ENCODE measurements at places on chromosomes 3 and 15.
A peak's percentile ranks its signal among the peaks of the same experiment; 100 is the strongest.

GRCh38 chr3:169242708-169243513 lies 420.6 kb downstream of the MECOM start:
- H3K27me3 ChIP-seq, result no peaks in the 10 kb centered on the region
- H3K36me3 ChIP-seq, result no peaks in the 10 kb centered on the region
- peak overlapping the region; percentile 27 for H3K4me3 ChIP-seq
- H3K27ac ChIP-seq, result peak overlapping the region; percentile 95

GRCh38 chr15:70240820-70241430 lies 143.2 kb upstream of the TLE3 start:
- no peaks in the 10 kb centered on the region for H3K36me3 ChIP-seq
- no peak overlapping the region for H3K4me3 ChIP-seq
- H3K4me1 ChIP-seq, result peaks cover 7% of the 10 kb centered on the region
- no peak for DNase-seq

DNA sequence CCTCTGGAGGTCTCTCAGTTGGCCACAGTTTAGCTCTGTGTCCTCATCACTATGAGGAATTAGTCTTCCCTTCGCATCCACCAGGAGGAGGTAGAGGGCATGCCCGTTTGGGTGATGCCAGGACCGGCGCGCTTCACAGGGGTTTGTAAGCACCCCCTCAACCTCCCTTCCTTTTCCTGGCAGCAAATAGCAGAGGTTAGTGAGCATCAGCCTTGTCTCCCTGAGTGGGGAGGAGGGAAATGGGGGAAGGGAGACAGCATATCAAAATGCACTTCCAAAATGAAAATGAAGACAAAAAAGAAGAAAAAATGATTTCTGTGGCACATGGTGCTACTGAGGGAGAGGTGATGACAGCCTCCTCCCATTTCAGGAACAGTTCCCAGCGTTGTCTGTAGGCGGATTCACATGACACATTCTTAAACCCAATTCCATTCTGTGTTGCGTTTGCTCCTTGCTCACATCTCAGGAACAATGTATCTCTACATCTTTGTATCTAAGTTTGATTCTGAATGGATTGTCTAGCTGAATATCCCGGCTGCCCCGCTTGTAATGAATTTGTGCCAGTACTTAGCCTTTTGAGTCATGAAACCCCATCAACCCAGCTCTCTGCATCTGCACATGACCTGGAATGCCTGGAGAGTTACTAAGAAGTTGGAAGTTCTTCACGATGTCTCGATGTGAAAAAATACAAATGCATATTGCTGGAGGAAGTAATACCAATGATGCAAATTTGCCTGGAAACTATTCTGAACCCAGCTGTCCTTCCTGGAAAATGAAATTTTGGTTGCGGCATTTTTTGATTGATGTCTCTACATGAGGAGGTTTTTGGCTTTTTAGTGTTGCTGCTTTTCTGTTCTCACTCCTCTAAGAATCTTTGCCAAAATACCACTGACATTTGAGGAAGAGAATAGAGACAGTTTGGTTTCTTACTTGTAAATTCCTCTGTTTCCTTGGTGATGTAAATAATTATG lies 45.2 kb downstream of the TYRO3 start:
- no peaks in the 10 kb centered on the region for H3K27me3 ChIP-seq
- H3K36me3 ChIP-seq, result no peaks in the 10 kb centered on the region
- DNase-seq, result peak; percentile 84
- H3K27ac ChIP-seq, result no peak overlapping the region
- no peak overlapping the region for H3K4me3 ChIP-seq

- no peaks in the 10 kb centered on the region for H3K27me3 ChIP-seq
- DNase-seq, result peak; percentile 15
- no peaks in the 10 kb centered on the region for H3K4me1 ChIP-seq
- H3K4me3 ChIP-seq, result no peak overlapping the region
- no peak overlapping the region for H3K27ac ChIP-seq
Measured at GRCh38 chr15:63449731-63450130, 54.7 kb upstream of the USP3 start.

- H3K4me1 ChIP-seq, result peaks cover 41% of the 10 kb centered on the region
- H3K27me3 ChIP-seq, result no peaks in the 10 kb centered on the region
- H3K4me3 ChIP-seq, result no peak overlapping the region
- DNase-seq, result peak; percentile 62
- H3K27ac ChIP-seq, result peak overlapping the region; percentile 85
- no peaks in the 10 kb centered on the region for H3K36me3 ChIP-seq
Measured at GRCh38 chr15:91947683-91948608, 94.4 kb downstream of the SLCO3A1 start.

- no peak overlapping the region for H3K27ac ChIP-seq
- H3K36me3 ChIP-seq, result peaks cover 21% of the 10 kb centered on the region
- no peaks in the 10 kb centered on the region for H3K27me3 ChIP-seq
Measured at GRCh38 chr15:74444106-74445062, 10.6 kb upstream of the SEMA7A start.

DNA sequence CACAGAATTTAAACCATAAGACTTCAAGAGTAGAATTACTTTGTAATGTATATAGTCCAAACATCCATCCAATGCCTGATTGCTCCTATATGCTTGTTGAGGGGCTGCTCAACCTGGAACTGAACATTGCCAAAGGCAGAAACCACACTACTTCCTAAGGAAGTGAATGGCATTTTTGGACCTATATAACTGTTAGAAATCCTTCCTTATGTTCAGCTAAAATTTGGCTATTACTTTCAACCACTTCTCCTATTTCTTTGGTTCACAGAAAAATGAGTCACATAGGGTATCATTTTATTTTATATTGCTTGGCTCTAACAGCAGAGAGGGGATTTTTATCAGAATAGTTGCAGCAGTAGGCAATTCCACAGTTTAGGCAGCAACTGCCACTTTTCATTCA lies 342.1 kb downstream of the SLC9A9 start:
- no peaks in the 10 kb centered on the region for H3K27me3 ChIP-seq
- no peak overlapping the region for H3K27ac ChIP-seq
- DNase-seq, result no peak
- no peak overlapping the region for H3K4me3 ChIP-seq
- no peaks in the 10 kb centered on the region for H3K4me1 ChIP-seq
- no peaks in the 10 kb centered on the region for H3K36me3 ChIP-seq

GRCh38 chr3:55329849-55330248 lies 157.3 kb downstream of the WNT5A start:
- H3K4me3 ChIP-seq, result no peak overlapping the region
- no peaks in the 10 kb centered on the region for H3K4me1 ChIP-seq
- H3K27me3 ChIP-seq, result no peaks in the 10 kb centered on the region
- no peaks in the 10 kb centered on the region for H3K36me3 ChIP-seq
- peak; percentile 69 for DNase-seq
- no peak overlapping the region for H3K27ac ChIP-seq

GRCh38 chr3:34015204-34016142 lies 217.0 kb downstream of the PDCD6IP start:
- no peak overlapping the region for H3K27ac ChIP-seq
- H3K27me3 ChIP-seq, result no peaks in the 10 kb centered on the region
- DNase-seq, result peak; percentile 21
- no peak overlapping the region for H3K4me3 ChIP-seq
- H3K4me1 ChIP-seq, result no peaks in the 10 kb centered on the region

- H3K4me1 ChIP-seq, result no peaks in the 10 kb centered on the region
- no peak for DNase-seq
- H3K36me3 ChIP-seq, result no peaks in the 10 kb centered on the region
- no peak overlapping the region for H3K27ac ChIP-seq
- H3K4me3 ChIP-seq, result no peak overlapping the region
Measured at GRCh38 chr3:191298846-191299245, 30.3 kb upstream of the CCDC50 start.

GRCh38 chr3:126124148-126124868 lies 40.4 kb upstream of the SLC41A3 start:
- no peak overlapping the region for H3K4me3 ChIP-seq
- H3K27me3 ChIP-seq, result no peaks in the 10 kb centered on the region
- no peaks in the 10 kb centered on the region for H3K4me1 ChIP-seq
- no peaks in the 10 kb centered on the region for H3K36me3 ChIP-seq
